ENCODE measurements at places on chromosomes 7 and 10.

DNA sequence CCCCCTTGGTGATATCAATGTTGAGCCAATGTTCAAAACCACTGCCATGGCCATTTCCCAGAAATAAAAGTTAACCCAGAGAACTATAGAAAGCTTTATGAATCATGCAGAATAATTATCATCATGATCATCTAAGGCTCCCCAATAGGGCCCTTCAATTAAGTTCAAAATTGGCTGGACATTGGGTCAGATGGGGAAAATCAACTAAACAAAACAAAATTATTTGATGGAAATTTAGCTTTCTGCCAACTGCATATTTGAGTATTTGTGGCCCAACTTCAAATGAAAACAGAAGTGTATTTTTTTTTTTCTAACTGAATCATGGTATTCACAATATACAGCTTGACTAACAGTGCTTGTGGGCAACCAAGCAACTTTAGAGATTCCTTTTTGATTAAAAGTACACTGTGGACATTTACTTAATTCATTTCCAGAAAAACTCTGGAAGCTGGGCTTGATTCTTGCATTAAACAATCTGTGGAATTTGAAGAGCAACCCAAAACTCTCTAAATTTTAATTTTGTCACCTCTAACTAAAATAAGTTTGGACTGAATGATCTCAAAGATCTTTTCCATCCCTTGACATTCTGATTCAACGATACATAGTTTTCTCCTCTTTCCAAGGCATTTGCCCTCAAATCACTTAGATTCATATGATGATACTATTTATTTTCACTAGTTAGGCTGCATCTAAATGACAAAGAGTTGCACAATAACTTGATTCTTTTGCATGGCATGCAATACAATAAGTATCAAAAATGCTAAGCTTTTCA lies 203.2 kb downstream of the AHR start:
- no peak for DNase-seq

DNA sequence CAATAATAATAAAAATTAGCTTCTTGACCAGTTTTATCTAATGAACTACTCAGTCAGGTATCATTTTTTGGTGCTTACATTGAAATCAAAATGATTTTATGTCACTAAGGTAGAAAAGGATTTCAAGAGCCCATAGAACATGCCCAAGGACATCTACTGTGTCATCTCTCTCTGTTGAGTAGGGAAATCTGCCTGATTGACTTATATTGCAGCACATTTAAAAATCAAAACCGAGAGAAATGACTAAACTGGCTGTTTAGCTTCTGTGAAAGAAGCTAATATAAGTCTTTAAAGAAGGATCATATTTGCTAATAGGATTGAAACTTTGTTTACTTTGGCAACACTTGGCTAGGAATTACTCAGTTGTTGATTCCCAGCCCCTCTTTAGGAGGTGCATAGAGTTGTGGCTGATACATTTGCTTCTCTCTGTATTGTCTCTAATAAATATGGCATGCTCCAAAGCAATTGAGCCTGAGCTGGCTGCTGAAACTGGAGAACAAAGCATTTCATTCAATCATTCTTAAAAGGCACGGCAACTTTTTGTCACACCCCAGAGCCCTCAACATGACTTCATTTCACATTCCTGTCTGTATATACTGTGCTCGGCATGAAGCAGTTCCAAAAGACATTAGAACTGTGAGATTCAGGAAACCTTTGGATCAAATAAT lies 1096.9 kb upstream of the POT1 start:
- no peak for DNase-seq

DNA sequence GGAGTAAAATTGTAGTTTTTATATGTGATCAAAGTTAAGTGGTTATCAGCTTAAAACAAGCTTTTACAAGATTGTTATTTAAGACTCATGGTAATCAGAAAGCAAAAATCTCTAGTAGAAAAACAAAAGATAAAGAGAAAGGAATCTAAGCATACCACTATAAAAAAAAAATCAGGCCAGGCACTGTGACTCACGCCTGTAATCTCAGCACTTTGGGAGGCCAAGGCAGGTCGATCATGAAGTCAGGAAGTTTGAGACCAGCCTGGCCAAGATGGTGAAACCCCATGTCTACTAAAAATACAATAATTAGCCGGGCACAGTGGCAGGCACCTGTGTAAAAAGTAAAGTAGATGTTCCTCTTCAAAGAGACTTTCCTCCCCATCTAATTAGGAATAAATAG lies 265.9 kb upstream of the NRP1 start:
- no peak for DNase-seq

- no peak for DNase-seq
These were observed 70.4 kb downstream of the FAM171A1 start for GRCh38 chr10:15300697-15301096.
